CD4-positive, alpha-beta T cell treated with Interleukin-15 for 4 hours (primary cell): ENCODE measurements at places on chromosomes 1 and 21.

GRCh38 chr21:46416551-46416950 is 42.1 kb upstream of the DIP2A start:
- DNase-seq, result no peak

- no peak for DNase-seq
Measured at GRCh38 chr1:180562640-180563025, 3.9 kb downstream of the OVAAL start.

DNA sequence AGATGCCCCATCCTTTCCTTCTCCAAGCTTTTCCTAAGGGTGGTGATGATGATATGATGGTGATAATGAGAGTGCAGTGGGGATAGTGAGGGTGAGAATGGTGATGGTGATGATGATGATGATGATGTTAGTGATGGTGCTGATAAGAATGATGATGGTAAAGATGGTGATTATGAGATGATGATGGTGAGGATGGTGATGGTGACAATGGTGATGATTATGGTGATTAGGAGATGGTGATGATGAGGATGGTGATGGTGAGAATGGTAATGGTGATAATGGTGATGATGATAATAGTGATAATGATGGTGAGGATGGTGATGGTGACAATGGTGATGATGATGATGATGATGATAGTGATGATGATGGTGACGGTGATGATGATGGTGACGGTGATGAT is 4.0 kb downstream of the BSND start:
- DNase-seq, result no peak

- no peak for DNase-seq
Measured at GRCh38 chr1:179767177-179767581, 24.1 kb downstream of the FAM163A start.

DNA sequence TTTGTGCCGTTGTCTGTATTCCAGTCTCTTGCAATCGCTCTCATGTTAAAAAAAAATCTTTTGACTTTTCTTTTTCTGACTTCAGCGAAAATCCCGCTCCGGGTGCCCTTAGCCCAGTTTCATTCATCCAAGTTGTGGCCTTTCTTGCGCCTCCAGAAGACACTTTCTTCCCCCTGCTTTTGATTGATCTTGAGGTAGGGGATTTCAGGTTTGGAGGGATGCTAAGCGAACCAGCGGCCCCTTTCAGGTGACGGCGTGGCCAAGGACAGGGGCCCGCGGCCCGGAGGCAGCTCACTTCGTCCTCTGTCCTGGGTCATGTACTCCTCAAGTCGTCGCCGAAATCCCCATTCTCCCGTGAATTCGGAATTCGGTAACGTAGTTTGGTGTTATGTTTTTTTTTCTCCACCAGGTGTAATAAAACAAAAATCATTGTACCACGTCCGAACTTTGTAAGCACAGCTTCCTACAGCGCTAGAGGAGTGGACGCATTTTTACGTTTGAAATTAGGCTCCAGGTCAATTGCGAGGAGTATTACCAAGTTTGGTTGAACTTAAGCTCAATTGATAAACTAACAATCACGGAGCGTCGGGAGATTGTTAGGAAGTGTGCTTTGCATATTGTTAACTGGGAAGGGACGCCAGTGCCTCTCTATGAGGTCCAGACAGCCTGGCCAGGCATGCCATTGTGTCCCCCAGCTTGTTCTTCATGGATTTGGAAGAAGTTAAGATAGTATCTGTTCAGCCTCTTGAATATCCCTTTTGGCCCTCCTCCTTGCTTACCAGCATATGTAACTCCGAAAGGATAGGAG is 1.1 kb downstream of the MRPS6 start:
- DNase-seq, result no peak

DNA sequence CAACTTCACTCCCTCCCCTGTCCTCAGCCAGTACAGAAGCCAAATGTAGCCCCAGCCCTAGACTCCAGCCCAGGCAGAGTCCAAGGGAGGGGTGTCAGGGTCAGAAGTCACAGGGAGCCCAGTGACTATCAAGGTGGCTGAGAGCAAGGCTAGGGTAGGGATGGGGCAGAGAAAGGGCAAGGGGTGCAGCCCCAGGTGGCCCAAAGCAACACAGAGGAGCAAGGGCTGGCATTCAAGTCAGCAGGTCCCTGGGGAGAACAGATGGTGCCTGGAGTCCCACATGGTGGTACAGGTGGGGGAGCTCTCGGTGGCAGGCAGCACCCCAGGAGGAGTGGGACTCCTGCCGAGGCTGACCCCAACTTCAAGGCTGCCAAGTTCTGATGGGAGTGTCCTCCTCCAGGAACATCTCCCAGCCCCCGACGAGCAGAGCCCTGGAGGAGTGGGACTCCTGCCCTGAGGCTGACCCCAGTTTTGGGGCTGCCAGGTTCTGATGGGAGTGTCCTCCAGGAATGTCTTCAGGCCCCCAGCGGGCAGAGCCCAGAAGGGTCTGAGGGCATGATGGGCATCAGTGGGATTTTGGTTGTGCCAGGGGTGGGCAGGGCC is 3.7 kb upstream of the DVL1 start:
- DNase-seq, result no peak
